Hematopoietic multipotent progenitor cell treated with erythropoietin and hydrocortisone succinate and interleukin-3 and kit ligand, for 8 days (in vitro differentiated cells): ENCODE measurements at places on chromosomes 11 and 22.

DNA sequence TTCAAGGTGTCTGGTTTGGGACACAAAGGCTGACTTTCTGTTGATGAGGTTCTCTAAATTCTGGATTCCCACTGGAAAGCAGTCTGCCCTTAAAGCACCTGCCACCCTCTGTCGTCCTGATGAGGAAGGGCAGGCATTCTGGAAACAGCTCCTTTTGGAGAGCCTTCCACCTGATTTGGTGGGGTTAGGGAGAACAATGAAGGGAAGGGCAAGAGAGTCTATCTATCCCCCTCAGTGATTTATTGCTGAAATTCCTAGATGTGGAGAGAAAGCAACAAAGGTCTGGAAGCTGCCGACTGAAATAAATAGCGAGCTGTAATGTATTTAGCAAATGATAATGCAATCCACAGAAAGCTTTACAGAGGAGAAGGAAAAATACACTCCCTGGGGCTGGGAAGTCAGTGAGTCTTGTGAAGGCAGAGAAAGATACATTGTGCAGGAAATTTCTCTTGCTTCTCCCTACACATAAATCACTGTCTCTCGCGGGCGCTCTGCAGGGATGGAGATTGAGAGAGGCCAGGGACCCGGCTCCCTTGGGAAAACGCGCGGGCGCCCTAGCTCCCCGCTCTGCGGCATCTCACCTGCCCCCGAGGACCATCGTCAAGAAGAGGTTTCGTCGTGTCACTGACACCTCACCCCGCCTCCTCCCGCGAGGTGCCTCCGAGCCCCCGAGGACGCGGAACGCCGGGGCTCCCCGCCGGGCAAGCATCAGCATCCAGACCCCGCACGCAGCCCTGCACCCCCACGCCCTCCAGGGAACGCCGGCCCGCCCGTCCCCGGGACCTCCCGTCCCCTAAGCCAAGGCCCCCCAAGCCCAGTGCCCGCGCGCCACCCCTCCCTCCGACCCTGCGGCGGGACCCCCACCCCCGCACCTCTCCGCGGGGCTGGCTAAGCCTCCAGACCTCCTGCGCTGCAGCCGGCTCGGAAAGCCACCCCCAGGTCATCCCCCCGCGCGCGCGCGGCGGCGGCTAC lies 673 bp downstream of the CDON start:
- DNase-seq, result no peak

DNA sequence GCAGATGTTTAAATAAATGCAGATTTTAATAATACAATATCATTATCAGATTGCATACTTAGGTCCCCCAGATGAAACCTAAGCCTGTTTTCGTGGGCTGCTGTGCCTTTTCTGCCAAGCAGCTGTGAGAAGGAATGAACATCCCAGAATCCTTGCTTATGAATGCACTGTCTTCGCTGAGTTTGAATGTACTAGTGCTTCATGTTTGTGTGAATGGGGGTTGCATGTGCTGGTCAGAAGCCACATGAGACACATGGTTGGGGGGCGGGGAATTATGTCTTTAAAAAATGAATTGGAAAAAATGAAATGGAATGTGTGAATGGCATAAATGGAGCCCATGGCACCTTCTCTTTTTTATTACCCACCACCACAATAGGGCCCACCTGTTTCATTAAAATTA lies 125.4 kb upstream of the HSD17B12 start:
- DNase-seq, result no peak

GRCh38 chr11:61102667-61103571 lies 630 bp downstream of the CD5 start:
- no peak for DNase-seq

DNA sequence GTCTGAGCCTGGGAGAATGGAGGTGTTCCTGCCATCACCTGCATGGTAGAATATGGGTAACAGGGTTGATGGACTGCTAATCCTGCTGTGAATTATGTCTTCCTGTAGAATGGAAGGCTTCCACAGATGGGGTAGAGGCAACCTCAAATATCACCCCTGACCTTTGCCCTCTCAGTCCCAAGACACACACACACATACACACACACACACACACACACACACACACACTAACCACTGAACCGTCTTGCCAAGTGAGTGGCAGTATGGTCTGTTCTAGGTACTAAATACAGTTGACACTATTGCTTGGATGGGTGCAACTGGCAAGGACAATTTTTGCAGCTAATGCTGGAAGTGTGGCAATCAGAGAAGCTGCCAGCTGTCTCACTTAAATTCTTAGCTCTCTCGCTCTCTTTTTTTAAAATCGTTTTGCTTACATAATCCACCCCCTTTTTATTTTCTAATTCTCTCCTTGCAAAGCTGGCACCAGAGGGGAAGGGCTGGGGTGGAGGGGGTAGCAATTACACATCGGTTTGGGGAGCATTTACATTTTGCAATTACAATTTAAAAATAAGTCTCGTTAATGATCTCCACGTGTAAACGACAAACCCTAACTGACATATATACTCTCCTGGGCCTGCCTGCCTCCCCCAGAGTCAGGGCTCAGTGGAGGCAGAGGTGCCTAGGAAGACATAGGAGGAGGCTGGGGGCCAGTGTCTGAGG lies 162.6 kb downstream of the FEZ1 start:
- DNase-seq, result no peak

DNA sequence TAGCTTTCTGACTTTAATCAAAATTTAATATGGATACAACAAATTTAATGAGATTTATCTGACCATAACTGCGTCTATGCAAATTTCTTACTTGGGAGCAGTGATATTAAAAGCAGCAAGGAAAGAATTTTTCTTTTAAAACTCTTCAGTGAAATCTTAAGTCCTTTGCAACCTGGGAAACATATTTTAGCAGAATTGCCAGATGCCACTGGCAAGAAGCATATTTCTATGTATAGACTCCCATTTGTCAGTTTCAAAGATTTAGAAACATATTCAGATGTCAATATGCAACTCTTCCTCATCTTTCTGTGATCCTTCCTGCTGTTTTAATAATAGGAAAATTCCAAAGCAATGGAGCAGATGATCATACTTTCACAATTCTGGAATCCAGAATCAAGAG lies 911.3 kb downstream of the LUZP2 start:
- no peak for DNase-seq

- no peak for DNase-seq
Observed at GRCh38 chr22:19039448-19039780, 82.8 kb downstream of the DGCR2 start.

GRCh38 chr11:127815331-127815730 lies 772.0 kb downstream of the ETS1 start:
- no peak for DNase-seq

GRCh38 chr11:45751430-45751829 lies 53.5 kb upstream of the SLC35C1 start:
- DNase-seq, result no peak

GRCh38 chr11:16933756-16934603 lies 80.2 kb downstream of the PLEKHA7 start:
- no peak for DNase-seq

GRCh38 chr11:27425814-27426213 lies 46.8 kb downstream of the LGR4 start:
- no peak for DNase-seq

GRCh38 chr11:87356428-87356827 lies 318.7 kb downstream of the TMEM135 start:
- no peak for DNase-seq

GRCh38 chr11:127601578-127601977 lies 601.0 kb upstream of the KIRREL3 start:
- no peak for DNase-seq
